ENCODE measurements at places on chromosomes 4 and X.

GRCh38 chrX:126723881-126724280, 95.6 kb upstream of the PRR32 start:
- DNase-seq = no peak

DNA sequence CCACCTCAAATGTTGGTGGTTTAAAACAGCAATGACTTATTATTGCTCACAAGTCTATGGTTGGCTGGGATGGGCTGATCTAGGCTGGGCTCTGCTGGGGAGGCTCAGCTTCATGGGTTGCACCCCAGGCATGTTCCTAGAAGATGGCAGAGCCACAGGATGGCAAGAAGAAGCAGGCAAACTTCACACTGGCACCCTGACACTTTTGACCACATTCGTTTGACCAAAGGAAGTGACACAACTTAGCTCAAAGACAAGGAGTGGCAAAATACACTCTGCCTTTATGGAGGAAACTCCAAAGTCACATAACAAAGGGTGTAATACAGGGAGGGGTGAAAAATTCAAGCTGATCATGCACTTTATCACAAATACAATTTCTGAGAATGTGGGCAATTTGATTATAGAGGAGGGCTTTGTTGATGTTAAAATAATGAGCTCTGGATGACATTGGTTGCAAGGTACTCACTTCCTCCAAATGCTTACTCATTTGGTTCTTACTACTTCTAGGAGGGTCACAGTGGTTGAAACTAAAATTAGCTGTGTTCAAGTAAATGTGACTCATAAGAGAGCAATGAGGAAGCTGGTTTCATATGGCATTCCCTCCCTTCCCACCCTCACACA, 249.2 kb upstream of the RPS6KA3 start:
- peak; percentile 65 for DNase-seq

- no peak for DNase-seq
These were observed at the start of gene PLAC8 for GRCh38 chr4:83114576-83114975. Gene PLAC8 (minus strand): TSS chr4:83114729. CDS start chr4:83107921, 6,808 bp downstream.

DNA sequence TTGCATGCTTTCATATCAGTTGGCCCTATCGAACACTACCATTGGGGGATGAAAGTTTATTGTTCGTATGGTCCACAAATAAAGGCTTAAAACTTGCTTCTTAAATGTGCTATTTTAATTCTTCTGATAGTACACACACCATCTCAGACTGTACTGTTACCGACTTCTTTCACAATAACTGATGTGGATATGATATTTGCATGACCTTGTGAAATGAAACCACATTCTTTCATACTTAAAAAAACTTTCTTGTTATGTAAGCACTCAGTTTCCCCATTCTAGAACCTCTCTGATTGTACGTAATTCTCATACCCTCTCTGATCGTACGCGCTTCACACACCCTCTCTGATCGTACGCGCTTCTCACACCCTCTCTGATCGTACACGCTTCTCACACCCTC, 12.0 kb upstream of the WDR19 start:
- DNase-seq = no peak

GRCh38 chr4:56637791-56638190, 43.3 kb downstream of the HOPX start:
- no peak for DNase-seq

GRCh38 chrX:79110731-79111130, 33.8 kb upstream of the GPR174 start:
- no peak for DNase-seq

DNA sequence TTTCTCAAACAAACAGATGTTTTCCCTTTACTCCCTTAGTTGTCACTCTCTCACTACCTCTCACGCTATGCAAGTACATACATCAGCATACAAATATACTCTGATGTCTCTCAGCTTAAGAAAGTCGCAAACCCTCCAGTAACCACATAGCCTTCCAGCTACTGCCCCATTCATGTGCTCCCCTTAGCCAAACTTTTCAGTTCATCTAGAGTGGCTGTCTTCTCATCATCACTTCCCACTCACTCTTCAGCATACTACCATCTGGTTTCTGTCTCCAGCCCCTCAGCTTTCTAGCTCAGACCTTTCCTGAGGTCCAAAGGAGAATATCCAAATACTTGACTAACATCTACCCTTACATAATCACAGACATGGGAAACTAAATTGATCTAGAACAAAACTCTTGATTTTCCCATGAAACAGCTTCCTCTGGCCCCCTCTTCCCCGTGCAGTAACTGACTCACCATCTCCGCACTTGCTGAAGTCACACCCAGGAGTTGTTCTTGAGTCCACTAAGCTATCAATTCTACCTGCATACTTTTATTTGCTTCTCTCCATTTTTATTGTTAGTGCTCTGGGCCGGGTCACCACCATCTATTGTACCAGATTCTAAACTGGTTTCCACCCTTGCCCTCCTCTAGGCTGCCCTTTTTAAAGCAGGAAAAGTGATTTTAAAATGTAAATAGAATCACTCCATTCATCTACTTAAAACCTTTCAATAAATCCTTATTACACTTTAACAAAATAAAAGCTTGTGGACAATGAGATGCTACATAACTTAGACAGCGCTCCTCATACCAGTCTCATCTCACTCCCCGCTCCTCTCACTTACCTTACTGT, 57.2 kb downstream of the CASP6 start:
- DNase-seq = no peak

GRCh38 chr4:55826986-55827385, 7.4 kb downstream of the EXOC1L start:
- DNase-seq = no peak

- DNase-seq = no peak
These were observed 38.4 kb upstream of the PJA1 start for GRCh38 chrX:69203638-69204037.

DNA sequence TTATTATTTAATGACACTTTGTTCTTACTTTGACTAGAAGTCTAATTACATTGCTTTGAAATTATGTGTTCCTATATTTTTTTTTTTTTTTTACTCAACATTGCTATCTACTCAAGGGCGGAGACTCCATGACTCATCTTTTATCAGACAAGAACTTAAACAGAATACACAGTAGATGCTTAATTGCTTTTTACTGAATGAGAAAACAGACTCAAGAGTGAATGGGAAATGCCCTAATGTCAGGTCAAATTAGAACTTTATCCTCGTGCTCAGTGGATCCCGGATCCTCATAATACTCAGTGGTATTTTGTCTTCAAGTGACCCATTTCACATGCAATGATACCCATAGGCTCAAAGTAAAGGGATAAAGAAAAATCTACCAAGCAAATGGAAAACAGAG, 954.5 kb upstream of the IGFBP7 start:
- DNase-seq = no peak

DNA sequence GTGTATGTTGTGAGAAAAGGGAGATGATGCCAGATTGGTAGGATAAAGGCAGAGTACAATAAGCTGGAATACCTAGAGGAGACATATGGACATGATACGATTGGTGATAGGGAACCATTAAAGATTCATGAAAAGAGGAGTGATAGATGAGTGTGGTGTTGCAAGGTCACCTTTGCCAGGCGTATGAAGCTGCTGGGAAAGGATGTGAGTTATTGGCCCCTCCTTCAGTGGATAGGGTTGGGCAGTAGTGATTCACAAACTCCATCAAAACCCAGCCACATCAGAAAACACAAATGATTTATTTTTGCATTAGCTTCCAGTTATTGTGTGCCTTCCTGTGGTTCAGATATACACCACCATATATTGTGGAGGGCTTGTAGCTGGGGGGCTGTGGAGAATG, 34.3 kb downstream of the TMEM164 start:
- no peak for DNase-seq

DNA sequence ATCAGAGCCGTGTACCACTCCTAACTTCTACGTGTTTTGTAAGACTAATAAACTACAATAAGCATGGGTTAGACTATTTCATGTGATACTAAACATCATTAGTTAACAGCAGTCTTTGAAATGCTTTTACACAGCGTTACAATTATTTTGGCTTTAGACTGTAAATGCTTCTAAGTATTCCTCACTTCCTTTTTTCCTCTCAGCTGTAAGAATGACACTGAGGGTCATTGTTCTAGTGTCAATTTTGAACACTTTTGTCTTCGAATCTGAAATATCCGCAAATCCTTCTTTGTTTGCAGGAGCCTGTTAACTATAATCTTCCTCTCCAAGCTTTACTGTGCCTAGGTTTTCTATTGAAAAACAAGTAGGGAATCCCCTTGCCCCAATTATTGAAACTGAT, 1.5 kb downstream of the ABCE1 start:
- no peak for DNase-seq

DNA sequence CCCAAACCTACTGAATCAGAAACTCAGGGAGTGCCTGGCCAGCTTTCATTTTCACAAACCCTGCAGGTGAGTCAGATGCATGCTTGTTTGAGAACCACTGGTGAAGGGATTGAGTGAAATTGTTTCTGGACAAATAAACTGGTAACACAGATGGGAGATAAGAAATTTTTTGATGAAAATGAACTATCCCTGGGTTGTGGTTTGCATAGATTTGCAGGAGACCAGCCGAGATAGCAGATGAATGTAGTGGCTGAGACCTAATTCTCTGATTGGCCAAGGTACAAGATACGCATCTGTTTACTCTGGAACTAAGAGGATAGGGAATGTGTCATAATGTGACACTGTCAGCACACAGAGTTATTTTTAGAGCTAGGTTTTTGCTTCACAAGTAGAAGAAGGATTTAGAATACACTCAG, 117.8 kb upstream of the NOCT start:
- DNase-seq = no peak

DNA sequence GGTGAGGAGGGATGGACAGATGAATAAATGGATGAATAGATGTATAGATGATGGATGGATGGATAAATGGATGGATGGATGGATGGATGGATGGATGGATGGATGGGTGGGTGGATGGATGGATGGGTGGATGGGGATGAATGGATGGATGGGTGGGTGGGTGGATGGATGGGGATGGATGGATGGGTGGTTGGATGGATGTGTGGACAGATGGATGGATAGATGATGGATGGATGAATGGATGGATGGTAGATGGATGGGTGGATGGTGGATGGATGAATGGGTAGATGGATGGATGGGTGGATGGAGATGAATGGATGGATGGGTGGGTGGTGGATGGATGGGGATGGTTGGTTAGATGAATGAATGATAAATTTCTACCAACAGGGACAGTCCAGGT, 207.0 kb upstream of the PSAPL1 start:
- DNase-seq = no peak

DNA sequence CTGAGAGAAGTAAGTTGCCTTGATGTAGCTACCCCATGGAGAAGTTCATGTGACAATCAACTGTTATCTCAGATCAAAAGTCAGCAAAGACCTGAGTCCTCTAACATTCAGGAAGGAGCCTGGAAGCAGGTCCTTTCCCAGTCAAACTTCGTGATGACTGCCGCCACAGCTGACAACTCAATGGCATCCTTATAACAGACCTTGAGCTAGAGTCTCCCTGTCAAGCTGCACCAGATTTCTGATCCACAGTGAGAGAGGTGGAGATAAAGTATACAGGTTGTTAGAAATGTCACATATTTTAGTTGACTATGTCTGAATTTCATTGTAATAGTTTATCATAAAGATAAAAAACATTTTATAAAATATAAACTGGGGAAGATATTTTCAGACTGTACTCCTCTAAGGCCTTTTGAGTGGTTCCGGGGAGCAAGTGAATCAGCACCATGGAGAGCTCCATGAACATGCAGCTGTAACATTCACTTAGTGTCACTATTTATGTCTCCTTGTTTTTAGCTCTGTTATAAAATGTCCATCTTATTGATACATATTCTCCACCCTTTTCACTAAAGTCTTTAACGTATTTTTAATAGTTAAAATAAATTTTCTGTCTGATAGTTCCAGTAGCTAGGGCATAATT, 1653.5 kb upstream of the AGA start:
- DNase-seq = no peak

GRCh38 chr4:37847311-37847884, 20.9 kb downstream of the PGM2 start:
- DNase-seq = no peak

DNA sequence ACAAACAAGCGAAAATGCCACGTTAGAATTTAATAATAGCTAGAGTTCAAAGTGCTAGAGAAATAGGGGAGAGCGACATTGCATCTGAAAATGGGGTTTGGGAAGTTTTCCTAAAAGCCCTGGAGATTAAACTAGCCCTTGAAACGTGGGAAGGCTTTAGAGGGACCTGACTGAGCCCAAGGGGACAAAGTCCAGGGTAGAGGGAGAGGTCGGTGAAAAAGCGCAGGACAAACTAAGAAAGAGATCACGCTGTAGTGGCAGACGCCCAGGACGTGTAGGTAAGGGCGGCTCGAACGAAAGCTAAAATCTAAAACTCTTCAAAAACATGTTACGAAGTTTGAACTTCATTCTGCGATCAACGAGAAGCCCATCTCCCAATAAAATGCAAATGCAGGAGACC, 1.1 kb upstream of the ATP11C start:
- DNase-seq = no peak

DNA sequence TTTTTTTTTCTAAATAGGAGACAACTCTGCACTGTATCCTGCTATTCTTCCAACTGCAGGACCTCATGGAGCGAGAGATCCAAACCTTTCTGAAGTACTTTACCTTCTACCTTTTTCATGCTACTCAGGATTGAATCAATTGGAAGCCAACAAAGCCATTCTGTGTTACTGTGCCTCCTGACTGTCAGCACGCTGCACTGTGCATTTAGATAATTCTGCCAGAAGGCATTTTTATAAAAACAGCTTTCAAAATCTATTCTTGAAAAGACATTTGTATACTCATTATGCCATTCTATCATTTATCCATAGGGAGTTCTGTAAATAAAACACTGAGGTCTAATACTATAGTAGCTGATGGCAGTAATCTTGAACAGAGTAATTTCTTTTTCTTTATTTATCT, 142.8 kb downstream of the SLIT2 start:
- DNase-seq = no peak

- DNase-seq = peak; percentile 84
These were observed 240.5 kb upstream of the ANKRD50 start for GRCh38 chr4:124953061-124953460.

DNA sequence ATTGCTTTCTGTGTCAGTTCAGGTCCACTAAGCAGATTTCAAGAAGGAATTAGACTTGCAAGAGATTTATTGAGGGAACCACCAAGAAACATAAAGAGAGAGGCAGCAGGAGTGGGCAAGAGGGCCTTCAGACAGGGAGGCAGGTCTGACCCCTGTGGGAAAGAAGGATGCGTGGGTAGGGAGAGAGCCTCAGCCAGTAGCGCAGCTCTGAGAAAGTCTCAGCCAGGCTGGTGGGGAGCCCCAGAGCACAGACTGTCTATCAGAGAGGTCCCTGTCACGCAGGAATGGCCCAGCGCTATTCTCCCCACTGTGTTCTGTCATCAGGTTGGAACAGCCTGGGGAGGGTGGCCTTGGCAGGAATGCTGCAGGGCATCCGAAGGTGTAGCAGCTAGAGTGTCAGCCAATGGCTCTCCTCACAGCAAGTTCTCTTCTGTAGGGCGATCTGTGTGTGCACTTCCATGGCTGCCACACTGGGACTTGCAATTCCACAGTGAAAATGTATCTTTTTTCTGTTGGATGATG, 48.0 kb downstream of the OTC start:
- DNase-seq = no peak

GRCh38 chr4:104492183-104492771, 2.4 kb downstream of the CXXC4 start:
- no peak for DNase-seq

DNA sequence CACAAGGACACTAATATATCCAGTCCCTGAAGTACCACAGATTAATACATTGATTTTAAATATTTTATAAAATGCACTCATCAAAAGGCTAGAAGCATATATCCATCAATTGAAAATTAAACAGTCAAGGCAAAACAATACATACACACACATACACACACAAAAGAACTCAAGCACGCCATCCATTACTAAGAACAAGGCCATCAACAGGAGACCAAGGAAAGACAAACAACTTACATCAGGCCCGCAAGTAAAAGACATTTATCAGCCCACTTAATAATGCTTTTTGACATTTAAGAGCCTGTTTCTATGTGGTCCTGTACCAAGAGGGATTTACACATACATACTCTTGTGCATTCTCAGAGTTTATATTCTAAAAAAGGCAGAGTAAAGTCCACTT, 50.0 kb upstream of the ZNF827 start:
- DNase-seq = no peak

All from fibroblast of skin of left quadriceps (primary cell).